Ascending aorta (tissue), 2 donors: ENCODE measurements at places on chromosomes 1 and 21.

GRCh38 chr1:31809698-31810097, 6.1 kb downstream of the SPOCD1 start:
- H3K27me3 ChIP-seq = no peaks in the 10 kb centered on the region
- no peak overlapping the region for H3K4me3 ChIP-seq
- no peaks in the 10 kb centered on the region for H3K36me3 ChIP-seq
- no peak for DNase-seq
- no peaks in the 10 kb centered on the region for H3K4me1 ChIP-seq

DNA sequence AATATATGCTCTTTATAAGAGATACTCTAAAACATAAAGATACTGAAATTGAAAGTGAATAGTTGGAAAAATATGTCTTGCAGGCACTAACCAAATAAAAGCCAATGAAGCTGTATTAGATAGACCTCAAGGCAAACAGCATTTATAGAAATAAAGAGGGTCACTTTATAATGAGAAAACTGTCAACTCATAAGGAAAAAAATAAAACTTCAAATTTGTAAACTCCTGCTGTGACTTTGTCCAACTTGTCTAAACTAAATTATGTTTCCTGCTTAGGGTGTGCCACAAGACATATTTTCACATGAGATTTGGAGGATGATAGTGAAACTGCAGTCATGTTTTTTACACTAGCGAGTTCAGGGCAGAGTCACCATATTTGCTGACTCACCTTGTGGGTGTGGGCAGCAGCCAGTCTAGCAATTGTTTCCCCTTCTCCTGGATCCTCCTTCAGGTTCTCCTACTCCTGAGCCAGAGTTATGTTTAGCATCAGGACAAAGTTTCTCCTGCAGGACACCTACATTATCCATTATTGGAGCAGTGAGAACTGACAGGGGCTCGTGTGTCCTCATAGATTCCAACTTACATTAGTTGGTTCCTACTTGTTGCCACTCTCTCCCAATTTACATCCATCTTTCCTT, 43.8 kb downstream of the CD53 start:
- H3K4me1 ChIP-seq = no peaks in the 10 kb centered on the region
- H3K27me3 ChIP-seq = no peaks in the 10 kb centered on the region
- H3K36me3 ChIP-seq = no peaks in the 10 kb centered on the region
- no peak overlapping the region for H3K4me3 ChIP-seq
- no peak for DNase-seq

DNA sequence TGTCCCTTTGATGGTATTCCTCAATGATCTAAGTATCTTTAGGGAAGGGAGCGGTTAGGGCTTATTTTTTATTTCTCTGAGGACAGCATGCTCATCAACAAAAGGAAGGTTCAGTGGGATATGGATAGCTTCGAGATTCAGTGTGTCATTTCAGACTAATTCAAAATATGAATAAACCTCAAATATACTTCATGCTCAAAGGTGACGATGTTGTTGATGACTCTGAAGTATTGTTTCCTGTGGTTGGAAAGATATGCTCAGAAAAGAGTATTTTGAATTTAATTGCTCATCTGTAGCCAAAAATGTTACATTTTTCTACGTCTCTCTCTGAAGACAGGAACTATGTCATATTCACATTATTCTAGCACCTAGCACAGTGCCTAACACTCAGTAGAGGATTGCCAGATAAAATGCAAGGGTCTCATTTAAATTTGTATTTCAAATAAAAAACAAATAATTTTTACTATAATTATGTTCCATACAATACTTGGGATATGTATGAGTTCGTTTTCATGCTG, 1.8 kb upstream of the FCRL3 start:
- no peak overlapping the region for H3K27ac ChIP-seq
- DNase-seq = no peak
- H3K36me3 ChIP-seq = no peaks in the 10 kb centered on the region
- H3K4me3 ChIP-seq = no peak overlapping the region

- no peaks in the 10 kb centered on the region for H3K27me3 ChIP-seq
- no peak for DNase-seq
- no peaks in the 10 kb centered on the region for H3K36me3 ChIP-seq
Measured at GRCh38 chr1:178946855-178947676, 76.2 kb upstream of the ANGPTL1 start.

GRCh38 chr1:240151136-240151735, 59.6 kb downstream of the FMN2 start:
- H3K27ac ChIP-seq = no peak overlapping the region
- H3K4me3 ChIP-seq = no peak overlapping the region
- no peak for DNase-seq
- H3K4me1 ChIP-seq = no peaks in the 10 kb centered on the region
- H3K27me3 ChIP-seq = no peaks in the 10 kb centered on the region
- H3K36me3 ChIP-seq = no peaks in the 10 kb centered on the region

DNA sequence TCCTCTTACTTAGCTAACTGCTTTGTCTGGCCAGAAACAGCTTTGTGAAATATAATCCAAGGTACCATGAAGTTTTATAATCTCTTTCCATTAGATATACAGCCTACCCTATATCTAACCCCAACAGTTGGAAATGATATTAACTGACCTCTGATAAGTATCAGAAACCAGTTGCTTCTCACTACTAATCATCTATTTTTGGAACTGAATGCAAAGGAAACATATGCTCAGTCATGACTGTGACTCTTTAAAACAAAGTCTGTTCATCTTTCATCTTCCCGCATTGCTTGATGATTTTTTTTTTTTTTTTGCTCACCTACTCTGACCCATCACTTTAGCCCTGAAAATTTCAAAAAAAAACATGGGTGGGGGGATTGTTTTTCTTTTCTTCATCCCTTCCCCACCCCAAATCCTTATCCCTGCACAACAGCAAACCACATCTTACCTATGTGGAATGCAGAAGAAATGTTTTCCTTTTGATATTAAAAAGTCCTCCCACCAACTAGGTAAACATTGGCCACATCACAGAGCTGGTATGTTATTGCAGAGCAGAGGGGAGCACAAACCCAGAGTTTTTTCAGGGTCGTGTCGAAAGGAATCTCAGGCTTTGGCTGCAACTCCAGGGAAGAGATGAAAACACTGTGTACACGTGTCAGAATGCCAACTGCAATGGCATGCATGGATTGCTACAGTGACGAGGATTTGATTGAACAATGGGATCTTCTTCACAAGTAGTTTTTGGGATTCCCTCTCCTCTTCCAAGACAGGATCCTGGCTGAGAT, 137.3 kb downstream of the SLC30A10 start:
- H3K4me3 ChIP-seq = no peak overlapping the region
- no peak for DNase-seq
- H3K27ac ChIP-seq = no peak overlapping the region
- no peaks in the 10 kb centered on the region for H3K27me3 ChIP-seq
- no peaks in the 10 kb centered on the region for H3K36me3 ChIP-seq
- no peaks in the 10 kb centered on the region for H3K4me1 ChIP-seq

- DNase-seq = no peak
- H3K27me3 ChIP-seq = no peaks in the 10 kb centered on the region
- no peaks in the 10 kb centered on the region for H3K4me1 ChIP-seq
- H3K36me3 ChIP-seq = no peaks in the 10 kb centered on the region
- no peak overlapping the region for H3K27ac ChIP-seq
Measured at GRCh38 chr1:65297706-65298105, 11.6 kb upstream of the DNAJC6 start.

DNA sequence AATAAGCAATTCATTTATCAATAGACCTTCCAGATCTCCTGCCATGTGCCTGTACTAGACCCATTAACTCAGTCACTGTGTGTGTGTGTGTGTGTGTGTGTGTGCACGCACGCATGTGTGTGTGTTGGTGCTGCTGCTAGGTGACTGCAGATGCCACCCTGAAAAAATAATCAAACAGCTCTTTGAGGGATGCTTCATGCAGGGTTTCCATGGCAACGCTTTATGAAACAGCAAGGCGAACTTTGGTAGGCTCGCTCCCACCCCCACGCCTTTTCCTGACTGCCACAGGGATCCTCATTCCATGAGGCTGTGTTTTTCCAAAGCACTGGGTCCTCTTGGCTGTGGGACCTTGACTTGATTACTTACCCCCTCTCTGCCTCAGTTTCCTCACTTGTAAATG, 94.0 kb downstream of the HMGB4 start:
- no peak overlapping the region for H3K4me3 ChIP-seq
- no peak overlapping the region for H3K27ac ChIP-seq
- H3K4me1 ChIP-seq = no peaks in the 10 kb centered on the region
- no peaks in the 10 kb centered on the region for H3K27me3 ChIP-seq
- no peak for DNase-seq
- no peaks in the 10 kb centered on the region for H3K36me3 ChIP-seq
